Hippocampal formation (tissue), 2 donors: ENCODE measurements at places on chromosomes 4 and X.

- no peak for DNase-seq
Measured at GRCh38 chr4:10161146-10161545, 44.5 kb upstream of the WDR1 start.

- DNase-seq, result no peak
Measured at GRCh38 chr4:6625256-6625655, 15.2 kb upstream of the MRFAP1 start.

DNA sequence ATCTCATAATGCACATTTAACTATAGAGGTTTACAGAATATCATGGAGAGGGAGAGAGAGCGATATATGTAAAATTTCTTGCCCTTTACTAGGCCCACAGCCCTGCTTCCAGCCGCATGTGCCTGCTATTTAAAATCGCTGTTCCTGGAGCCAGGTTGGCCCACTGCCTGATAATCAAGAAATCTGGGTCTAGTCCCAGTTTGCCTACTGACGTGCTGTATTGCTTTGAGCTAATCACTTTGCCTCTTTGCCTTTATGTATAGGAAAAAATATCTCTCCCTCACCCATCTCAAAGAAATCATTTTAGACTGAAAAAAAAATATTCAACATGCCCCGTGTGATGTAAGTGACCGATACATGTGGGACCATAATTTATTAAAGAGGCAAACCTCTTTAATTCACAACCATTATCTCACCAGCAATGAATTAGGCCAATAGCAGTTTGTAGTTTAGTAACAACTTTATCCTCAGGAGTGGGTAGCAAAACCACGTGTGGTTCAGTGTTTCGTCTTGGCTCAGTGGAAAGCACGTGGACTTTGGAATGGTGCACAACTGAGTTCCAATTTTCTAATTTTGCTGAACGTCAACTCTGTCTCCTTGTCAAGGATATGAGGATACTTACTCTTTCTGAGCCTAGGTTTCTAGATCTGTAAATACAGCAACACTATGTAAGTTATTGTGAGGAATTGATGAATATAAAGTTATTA is 62.6 kb downstream of the GRXCR1 start:
- DNase-seq, result peak; percentile 26

- no peak for DNase-seq
Measured at GRCh38 chr4:15783676-15784075, 5.5 kb downstream of the CD38 start.

- no peak for DNase-seq
Measured at GRCh38 chr4:183403486-183403885, 41.0 kb upstream of the CDKN2AIP start.

DNA sequence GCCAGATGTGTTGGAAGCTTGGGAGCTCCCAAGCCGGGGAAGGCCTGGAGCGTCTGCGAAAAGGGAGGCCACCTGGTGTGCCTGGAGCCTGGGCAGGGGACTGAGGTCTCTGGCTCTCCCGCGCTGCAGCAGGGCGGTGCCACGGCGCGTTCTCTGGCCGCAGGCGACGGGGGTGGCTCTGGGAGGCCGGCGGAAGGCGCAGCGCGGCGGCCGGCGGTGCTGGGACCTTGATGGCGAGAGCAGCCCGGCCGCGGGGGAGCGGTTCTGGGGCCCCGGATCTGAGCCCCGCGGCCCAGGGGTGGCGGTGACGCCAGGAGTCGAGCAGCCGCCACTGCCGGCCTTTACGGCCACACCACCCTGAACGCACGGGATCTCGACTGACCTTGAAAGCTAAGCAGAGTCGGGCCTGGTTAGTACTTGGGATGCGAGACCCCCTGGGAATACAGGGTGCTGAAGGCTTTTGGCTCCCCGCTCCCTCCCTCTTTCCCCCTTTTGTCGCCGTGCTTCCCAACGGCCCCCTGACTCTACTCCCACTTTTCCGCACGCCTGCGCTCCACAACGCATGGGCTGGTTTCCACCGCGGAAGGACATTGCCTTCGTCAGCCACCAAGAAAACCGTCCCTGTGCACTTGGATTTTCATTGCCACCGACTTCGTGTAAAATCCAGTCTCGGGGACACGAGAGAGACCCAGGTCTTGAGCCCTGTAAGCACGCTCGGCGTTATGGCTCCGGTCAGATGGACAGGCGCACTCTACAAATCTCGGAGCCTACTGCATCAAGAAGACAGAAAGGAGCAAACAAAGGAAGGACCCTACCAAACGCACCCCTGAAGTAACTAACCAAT is 9.5 kb downstream of the FRG2 start:
- DNase-seq, result no peak

DNA sequence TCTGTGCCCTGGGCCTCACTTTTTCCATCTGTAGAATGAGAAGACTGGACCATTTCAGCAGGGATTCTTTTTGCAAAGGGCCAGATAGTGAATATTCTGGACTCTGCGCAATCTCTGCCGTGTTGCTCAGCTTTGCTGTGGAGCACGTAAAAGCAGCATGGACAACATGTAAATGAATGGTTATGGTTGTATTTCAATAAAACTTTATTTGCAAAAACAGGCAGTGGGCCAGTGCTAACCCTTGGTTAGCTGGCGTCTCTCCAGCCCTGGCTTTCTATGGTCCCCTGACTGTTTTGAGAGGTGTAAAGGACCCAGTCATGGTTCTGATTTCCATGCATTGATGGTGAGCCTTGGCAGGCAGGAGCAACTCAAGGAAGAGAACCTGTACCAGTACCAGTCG is 18.7 kb downstream of the WFS1 start:
- DNase-seq, result no peak

GRCh38 chr4:98516042-98516440 is 142.4 kb downstream of the TSPAN5 start:
- DNase-seq, result no peak

GRCh38 chrX:109704563-109704962 is 28.5 kb downstream of the ACSL4 start:
- DNase-seq, result no peak

DNA sequence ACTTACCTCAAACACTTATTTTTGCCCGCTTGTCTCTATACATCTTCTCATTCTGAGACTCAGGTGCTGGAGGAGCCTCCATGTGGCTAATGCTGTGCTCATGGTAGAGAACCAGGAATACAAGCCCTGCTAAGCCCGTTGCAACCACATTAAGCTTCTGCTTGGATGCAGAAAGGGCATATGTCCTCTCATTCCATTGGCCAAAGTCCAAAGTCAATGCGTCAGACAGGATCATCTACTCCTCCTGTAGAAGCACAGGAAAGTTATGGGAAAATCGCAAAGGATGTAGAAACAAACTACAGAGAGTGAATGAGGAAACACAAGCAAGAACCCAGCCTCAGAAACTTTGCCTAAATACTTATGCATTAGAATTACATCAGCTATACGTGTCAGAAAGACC is 124.5 kb upstream of the AGA start:
- DNase-seq, result no peak

GRCh38 chrX:40897718-40898270 is 162.5 kb upstream of the MED14 start:
- no peak for DNase-seq

DNA sequence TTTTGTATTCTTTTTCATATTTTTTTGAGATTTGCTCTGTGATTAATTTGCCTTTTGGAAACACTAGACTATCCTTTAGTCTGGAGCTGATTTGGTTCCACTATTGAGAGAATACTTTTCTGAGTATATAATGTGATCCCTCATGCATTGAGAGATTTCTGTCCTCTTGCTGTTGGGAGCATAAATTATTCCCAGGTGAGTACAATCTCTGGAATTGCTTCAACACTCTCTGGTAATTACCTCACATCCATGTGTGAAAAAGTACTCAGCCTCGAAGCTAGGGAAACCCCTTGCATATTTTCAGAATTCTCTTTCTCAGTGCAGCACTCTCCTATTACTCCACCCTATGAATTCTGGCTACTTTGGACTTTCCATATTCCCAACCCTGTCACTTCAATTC is 550.0 kb downstream of the RAPGEF2 start:
- DNase-seq, result no peak

DNA sequence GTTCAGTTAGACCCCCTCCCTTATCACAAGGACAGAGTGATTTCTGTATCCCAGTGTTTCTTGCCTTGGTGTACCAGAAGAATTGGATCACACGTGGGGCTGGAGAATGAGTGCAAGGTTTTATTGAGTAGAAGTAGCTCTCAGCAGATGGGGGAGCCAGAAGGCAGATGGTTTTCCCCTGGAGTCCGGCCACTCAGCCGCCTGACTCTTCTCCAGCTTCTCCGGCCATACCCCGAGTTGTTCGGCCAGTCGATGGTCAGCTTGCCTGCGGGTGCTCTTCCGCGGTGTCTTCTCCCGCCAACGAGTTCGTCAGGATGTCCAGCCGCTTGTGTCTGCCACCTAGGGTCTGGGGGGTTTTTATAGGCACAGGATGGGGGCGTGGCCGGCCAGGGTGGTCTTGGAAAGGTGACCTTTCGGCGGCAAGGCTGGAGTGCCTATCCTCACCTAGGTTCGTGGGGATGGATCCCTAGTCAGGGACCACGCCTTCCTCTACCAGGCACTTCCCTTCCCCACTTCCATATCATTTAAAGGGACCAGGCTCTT is 14.5 kb downstream of the GAB1 start:
- no peak for DNase-seq

GRCh38 chr4:23737571-23737970 is 152.3 kb downstream of the PPARGC1A start:
- no peak for DNase-seq

DNA sequence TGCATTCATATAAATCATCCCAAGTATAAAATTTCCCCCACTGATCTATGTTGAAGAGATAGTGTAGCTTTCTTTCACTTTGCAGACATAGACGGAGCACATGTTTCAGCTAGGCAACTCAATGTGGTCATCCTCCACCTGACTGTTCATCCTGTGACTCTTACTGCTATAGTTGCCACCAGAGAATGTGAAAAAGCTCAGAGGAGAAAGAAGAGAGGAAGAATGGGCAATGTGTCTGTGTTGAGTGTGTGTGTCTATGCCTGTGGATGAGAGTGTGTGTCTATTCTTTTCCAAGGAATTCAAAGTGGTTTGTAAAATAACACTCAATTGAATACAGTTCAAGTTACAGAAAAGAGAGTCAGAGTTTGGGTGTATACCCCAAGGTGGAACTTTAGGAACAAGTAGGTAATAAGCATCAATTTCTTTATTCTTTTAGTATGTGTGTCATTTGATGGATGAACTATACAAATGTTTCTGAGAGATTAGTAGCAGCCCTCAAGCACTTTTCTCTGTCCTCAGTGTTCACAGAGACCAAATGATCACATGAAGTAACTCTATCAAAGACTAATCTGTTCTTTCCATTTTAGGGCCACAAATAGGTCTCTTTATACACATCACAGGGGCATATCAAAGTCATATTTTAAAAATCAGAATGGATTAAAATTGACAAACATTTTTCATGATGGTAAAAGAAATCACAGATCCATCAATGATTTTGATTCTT is 2.3 kb downstream of the SNCA start:
- peak; percentile 21 for DNase-seq

GRCh38 chr4:10172278-10172921 is 55.8 kb upstream of the WDR1 start:
- no peak for DNase-seq

DNA sequence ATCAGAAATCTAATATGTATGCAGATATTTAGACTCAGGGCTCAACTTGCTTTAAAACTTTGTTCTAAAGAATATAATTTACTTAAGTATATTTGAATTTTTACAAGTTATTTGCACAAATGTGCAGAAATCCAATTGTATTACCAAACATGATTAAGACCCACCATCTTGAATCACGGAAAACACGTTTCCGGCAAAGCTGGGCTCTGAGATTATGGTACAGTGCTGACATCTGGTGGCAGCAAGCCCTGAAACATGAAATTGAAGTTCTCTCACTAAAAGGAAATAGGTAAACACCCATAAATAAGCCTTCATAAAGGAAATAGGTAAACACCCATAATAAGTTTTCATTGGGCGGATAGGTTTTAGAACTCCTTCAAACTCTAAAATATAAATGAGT is 98.3 kb upstream of the MAOA start:
- peak; percentile 42 for DNase-seq

GRCh38 chrX:44225667-44226066 is 117.8 kb downstream of the EFHC2 start:
- DNase-seq, result no peak

- no peak for DNase-seq
Measured at GRCh38 chr4:23290656-23291055, 597.9 kb downstream of the GBA3 start.

DNA sequence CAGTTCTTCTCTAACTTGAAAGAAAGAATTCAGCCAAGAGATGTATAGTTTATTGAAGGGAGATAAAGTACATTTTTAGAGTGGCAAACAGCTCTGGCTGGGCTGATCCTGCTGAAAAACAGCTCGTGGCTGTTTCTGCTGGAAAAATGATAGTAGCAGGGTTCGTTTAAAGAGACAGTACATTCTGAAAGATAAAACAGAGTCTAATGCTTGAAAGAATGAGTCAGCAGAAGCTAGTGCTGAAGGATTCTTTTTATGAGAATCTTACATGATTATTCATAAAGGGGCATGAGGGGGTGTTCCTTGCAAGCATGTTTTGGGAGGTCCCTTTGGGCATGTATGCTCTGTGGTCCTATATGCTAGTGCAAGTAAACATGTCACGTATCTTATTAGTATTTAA is 790.0 kb downstream of the PCDH18 start:
- no peak for DNase-seq

GRCh38 chr4:183503497-183504063 is 1.3 kb upstream of the ING2 start:
- no peak for DNase-seq
